ENCODE measurements at places on chromosomes 4 and X. TPM values are rescaled to one million over a fixed set of nuclear protein-coding genes. Genes with fewer than 3 reads are reported as not detected.

Gene SPOCK3
- 22.1 TPM for total RNA-seq

Gene EDA2R
- 2.6 TPM for total RNA-seq

Gene SUPT20HL2
- not detected for total RNA-seq

Gene TEX13D
- not detected for total RNA-seq

Gene GPR143
- total RNA-seq: 11.9 TPM

Gene MTCP1
- total RNA-seq: 0.66 TPM

Gene ALB
- total RNA-seq: 0.71 TPM

Gene STPG2
- 1.2 TPM for total RNA-seq

Gene SLC25A14
- total RNA-seq: 29.0 TPM

Gene TIGD2
- 23.9 TPM for total RNA-seq

Gene DCX
- total RNA-seq: 31.3 TPM

Gene ADH7
- 1.1 TPM for total RNA-seq

Gene DCAF8L2
- total RNA-seq: not detected

Gene S100G
- not detected for total RNA-seq

Gene WNK3
- total RNA-seq: 22.2 TPM

Gene CCKAR
- total RNA-seq: 1.3 TPM

Gene RGN
- total RNA-seq: 11.4 TPM

Gene BTC
- total RNA-seq: 8.0 TPM

Gene USP9X
- total RNA-seq: 180 TPM

Gene SMARCA1
- 89.6 TPM for total RNA-seq

Gene DCHS2
- total RNA-seq: 16.0 TPM

Gene COX7B2
- total RNA-seq: not detected

Gene MAGEA2
- not detected for total RNA-seq

Gene TEX11
- 0.33 TPM for total RNA-seq

Data from camera-type eye (tissue), 1 donor.